IPS DF 6.9 (cell line): ENCODE measurements at places on chromosomes 11 and 22.

GRCh38 chr11:73316422-73316821 lies 8.3 kb downstream of the ARHGEF17 start:
- no peak for DNase-seq

GRCh38 chr22:40654522-40655167 lies 18.1 kb upstream of the MRTFA start:
- no peak for DNase-seq

- no peak for DNase-seq
These were observed 112.1 kb downstream of the ATXN10 start for GRCh38 chr22:45783690-45784089.

- no peak for DNase-seq
These were observed 1.8 kb upstream of the OR10A5 start for GRCh38 chr11:6843670-6844069.

DNA sequence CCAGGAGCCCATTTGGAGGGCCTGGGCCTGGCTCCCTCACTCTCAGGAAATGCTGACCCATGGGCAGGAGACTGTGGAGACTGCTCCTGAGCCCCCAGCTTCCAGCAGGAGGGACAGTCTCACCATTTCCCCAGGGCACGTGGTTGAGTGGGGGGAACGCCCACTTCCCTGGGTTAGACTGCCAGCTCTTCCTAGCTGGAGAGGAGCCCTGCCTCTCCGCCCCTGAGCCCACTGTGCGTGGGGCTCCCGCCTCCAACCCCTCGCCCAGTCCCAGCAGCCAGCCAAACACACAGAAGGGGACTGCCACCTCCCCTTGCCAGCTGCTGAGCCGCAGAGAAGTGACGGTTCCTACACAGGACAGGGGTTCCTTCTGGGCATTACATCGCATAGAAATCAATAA lies 37.1 kb downstream of the CDKN1C start:
- no peak for DNase-seq

DNA sequence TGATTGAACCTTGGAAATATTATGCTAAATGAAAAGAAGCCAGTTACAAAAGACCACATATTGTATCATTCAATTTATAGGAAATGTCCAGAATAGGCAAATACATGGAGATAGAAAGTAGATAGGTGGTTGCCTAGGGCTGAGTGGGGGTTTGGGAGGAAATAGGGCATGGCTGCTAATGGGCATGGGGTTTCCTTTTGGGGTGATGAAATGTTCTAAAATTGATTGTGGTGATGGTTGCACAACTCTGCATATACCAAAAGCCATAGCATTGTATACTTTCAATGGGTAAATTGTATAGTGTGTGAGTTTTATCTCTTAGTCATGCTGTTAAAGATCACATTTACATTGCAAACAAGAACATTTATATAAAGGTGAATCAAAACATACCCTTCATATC lies 48.7 kb downstream of the LDLRAD3 start:
- no peak for DNase-seq

- no peak for DNase-seq
These were observed 62.7 kb downstream of the CD82 start for GRCh38 chr11:44627911-44628729.

- DNase-seq: no peak
These were observed 27.8 kb upstream of the UBASH3B start for GRCh38 chr11:122627745-122628144.

- no peak for DNase-seq
These were observed 10.5 kb upstream of the ZBTB16 start for GRCh38 chr11:114049050-114049449.

DNA sequence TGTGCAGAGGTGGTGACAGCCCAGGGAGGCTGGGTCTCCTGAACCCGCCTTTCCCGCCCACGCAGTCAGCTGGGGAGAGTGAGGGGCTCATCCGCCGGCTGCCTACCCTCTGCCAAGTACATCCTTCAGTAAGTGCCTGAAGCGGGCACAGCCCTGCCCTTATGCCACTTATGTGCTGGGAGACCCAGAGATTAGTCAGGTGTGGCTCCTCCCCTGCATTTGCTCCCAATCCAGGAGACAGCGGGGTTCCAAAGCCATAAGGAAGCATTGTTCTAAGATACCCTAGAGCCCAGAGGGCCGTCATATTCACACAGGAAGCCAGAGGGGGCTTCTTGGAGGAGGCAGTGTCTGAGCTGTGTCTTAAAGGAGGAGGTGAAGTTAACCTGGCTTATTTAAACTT lies 5.8 kb upstream of the PPP6R3 start:
- DNase-seq: no peak

DNA sequence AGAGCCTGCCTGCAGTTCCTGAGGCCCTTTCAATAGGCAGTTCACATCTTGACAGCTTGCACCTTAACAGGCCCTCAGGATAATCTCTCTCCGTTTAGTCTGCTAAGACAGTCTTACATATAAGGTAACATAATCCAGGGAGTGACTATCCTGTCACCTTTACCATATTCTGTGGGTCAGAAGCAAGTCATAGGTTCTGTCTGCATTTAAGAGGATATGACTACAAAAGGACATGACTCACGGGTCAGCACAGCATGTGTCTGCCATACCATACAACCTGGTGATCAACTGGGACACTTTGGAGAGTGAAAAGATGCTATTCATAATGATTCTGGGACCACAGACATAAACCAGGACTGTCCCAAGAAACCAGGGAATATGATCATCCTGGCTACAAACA lies 611.1 kb downstream of the SOX6 start:
- DNase-seq: no peak

- no peak for DNase-seq
These were observed 24.9 kb upstream of the PACSIN2 start for GRCh38 chr22:43039800-43040199.

- no peak for DNase-seq
These were observed 46.0 kb upstream of the SLC25A1 start for GRCh38 chr22:19224557-19224956.

DNA sequence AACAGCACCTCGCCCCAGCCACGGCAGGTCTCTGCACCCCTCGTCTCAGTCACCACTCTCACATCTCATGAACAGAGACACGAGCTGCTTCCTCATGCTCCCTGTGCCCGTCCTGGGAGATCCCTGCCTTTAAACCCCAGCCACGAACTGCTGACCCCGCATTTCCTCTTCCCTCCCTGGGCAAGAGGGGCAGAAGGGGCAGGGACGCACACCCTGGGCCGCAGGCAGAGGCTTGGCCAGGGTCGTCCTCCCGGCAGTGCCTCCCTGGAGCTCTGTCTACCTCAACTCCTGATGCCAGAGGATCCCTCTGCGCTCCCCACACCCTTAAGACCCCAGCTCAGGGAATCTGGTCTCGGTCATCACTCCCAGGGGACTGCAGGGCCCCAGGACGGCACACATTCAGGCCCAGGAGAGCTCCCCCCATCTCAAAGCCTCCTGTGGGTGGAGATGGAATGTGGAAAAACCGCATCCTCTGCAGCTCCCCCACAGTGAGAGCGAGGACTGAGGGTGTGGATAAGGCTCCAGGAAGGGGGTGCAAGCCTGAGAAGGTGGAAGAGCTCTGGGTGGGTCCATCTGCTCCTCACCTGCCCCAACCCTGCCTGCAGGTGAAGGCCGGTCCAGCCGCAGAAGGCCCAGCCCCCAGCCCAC lies 1.2 kb downstream of the BID start:
- no peak for DNase-seq

DNA sequence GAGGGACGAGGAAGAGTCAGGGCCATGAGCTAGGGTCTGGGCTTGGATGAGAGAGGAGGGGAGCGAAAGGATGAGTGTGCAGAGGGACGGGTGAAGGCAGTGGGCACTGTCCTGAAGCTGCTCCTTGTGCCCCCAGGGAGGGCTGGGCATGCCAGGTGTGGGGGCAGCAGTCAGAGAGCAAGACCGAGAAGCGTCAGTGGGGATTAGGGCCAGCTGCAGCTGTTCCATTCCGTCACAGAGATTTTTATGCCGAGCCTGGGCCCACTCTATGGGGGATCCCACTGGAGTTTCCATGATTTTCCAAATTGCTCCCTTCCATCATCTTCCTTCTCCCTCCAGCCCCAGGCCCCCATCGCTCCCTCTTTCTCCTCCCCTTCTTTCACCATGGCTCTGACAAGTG lies 93.2 kb downstream of the NECTIN1 start:
- no peak for DNase-seq

DNA sequence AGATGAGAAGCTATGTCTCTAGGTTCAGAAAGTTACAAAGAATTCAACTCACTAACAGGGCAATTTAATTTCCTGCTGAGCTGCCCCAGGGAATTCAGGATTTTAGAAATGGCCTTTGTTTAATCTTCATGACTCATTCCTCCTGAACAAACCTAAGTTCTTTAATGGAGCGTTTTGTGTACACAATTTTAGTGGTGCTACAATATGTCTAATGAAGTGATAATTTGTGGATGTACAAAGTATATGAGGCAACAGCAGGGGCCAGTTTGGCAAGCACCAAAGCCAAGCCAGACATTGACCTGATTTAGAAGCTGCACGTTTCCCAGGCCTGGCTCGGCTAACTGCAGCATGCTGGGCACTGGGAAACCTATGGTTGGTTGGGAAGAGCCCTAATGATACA lies 34.4 kb upstream of the HEPHL1 start:
- no peak for DNase-seq

DNA sequence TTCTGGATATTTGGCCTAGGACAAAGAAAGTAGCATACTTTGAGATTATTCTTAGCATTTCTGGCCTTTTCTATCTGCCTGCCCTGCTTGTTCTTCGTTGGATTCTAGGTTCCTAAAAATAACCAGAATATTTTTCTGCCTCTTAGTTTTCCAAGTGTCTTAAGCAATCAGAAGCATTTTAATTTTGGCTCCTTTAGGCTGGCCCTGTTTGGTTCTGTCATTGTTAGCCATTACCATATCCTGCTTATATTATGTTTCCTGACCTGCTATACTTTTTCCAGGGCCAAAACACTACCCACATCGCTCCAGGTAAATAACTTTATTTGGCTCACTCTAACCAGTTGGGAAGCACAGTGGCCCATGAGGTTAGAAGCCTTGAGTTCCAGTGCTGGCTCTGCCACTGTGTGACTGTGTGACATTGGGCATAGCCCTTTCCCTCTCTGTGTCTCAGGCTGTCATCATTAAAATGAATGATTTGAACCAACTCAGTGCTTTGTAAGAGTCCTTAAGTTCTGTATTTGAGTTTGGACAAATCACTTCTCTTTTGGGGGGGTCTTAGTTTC lies 91.1 kb downstream of the STIM1 start:
- no peak for DNase-seq

- DNase-seq: no peak
These were observed 107.1 kb downstream of the GAB2 start for GRCh38 chr11:78310500-78310909.

DNA sequence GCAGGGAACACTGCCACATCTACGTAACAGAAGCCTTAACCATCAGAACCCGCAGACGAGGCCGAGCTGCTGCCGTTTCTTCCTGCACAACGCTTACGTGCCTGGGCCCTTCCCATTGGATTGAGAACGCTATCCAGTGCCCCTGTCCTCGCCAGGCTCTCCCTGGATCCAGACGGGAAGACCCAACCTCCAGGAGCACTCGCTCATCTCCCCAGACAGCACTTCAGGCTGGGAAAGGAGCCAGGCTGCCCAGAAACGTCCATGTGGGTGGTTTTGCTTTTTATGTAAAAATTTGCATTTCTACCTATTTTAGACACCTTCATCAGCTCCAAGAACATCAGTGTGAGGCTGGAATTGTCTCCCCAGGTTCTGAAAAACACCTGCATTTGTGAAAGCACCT lies 7.3 kb upstream of the CRYBB3 start:
- no peak for DNase-seq

- no peak for DNase-seq
These were observed 4.7 kb downstream of the B3GAT1 start for GRCh38 chr11:134407321-134407828.

- DNase-seq: no peak
These were observed 84.2 kb downstream of the FDX1 start for GRCh38 chr11:110513846-110514437.

GRCh38 chr11:134658481-134659225 lies 246.6 kb upstream of the B3GAT1 start:
- DNase-seq: no peak

DNA sequence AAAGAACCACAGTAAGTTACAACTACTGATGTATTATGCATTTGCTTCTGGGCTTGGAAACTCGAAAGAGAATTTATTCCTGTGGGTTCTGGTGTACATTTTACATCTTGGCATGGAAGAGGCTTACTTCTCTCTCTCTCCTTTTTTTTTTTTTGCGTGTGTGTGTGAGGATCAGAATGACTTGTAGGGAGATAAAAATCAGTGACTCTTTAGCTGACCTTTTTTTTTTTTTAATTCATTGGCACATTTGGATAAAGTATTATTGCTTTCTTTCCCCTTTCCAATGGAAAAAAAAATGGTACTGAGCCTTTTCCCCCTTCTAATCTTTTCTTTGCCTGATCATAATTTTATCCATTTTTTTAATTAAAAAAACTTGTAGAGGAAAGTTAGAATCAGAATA lies 43.5 kb downstream of the EXT2 start:
- DNase-seq: no peak

GRCh38 chr11:34501949-34502348 lies 11.6 kb downstream of the ELF5 start:
- DNase-seq: no peak

DNA sequence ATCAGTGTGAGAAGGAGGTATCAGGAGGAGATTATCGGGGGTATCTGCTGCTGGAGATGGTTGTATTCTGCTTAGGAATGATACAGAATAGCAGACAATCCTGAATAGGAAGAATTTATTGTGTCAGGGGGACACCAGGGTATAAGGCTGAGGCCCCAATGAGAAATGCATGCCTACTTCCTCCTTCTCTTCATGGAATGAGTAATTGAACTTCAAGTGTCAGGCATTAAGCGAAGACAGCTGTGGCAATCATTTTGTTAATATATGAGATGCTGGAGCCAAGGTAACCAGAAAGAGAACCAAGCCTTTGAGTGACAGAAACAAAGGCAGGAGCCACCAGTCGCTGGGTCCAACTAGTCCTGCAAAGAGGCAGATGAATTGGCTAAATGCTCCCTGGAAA lies 49.1 kb downstream of the KIRREL3 start:
- DNase-seq: no peak

GRCh38 chr22:47352920-47353700 lies 590.7 kb downstream of the TBC1D22A start:
- no peak for DNase-seq

- DNase-seq: no peak
These were observed 38.3 kb upstream of the CEP295 start for GRCh38 chr11:93623179-93623578.

GRCh38 chr11:45036010-45036409 lies 85.3 kb upstream of the TP53I11 start:
- DNase-seq: no peak

DNA sequence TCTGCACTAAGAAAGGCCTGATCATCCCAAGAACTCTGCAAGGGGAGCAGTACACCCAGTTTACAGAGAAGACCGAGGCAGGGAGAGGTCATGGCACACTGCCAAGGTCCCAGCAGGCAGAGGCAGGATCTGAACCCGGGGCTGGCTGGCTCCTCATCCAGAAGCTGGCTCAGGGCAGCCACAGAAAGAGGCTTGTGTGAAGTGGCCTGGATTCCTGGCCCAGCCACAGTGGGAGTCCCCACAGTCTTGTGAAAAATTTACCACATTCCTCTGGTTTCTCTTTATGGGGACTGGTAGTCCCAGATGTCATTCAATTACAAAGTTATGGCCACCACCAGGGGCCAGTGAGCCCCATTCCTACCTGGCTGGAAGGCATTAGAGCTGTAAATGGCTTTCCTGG lies 440.5 kb downstream of the MIAT start:
- DNase-seq: no peak

GRCh38 chr11:112247201-112247600 lies 13.5 kb downstream of the PLET1 start:
- no peak for DNase-seq

- DNase-seq: no peak
These were observed 33.9 kb downstream of the PRDM11 start for GRCh38 chr11:45180179-45180847.

- DNase-seq: no peak
These were observed 318.1 kb downstream of the TENM4 start for GRCh38 chr11:79122759-79123158.

GRCh38 chr11:112570333-112570732 lies 309.7 kb upstream of the PLET1 start:
- no peak for DNase-seq
